ENCODE measurements at places on chromosomes 3 and 15.

- DNase-seq = peak; percentile 62
Measured at GRCh38 chr15:60590935-60591495, 112.1 kb upstream of the ICE2 start.

DNA sequence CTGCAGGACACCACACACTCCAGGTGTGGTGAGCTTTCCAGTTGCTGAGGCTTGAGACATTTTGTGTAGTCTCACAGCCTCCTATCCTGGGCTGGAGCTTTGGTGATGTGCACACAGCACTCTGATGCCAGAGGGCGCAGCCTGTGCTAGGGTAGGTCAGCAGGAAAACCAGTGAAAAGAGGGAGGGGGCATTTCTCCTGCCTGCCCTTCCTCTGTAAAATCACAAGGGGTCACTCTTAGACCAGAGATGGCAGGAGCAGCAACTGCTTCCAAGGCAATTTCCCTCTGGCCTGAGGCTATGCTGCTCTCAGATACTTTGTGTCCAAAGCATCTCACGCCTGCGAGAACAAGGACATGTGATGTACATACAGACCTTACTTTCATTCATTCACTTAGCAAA, 16.5 kb upstream of the MUSTN1 start:
- DNase-seq = peak; percentile 64

GRCh38 chr15:37810381-37810780, 124.1 kb upstream of the TMCO5A start:
- DNase-seq = no peak

DNA sequence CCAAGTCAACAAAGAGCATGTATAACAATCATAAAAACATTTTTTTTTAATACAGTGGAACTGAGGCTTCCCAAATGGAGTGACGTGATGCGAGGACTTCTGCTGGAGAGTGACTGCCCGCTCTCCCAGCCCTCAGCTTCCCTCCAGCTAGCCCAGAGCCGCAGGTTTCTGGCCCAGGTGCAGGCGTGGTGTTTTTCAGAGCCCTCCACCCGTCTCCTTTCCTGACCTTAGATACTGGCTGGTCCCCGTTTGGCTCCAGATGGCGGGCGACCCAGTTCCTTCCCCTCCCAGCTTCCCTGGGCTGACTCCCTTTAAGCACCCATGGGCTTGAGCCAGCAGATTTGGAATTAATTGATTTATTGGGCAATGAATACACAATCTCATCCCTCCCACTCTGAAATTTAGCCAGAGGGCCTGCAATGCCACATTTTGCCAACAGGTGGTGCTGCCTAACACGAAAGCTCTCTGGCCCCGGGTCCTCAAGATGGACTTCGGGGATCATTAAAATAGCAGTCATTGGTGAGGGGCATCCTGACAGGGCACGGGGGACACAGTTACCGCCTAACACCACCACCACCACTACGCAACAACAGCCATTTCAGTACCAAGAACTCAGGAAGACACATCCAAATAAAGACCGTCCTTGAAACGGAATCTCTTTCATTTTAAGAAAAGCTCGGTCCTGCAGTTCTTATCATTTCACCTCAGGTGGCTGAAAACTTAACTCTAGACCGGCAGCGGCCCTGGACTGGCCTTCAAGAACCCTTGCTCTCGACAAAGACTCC, 47.5 kb upstream of the MUC4 start:
- peak; percentile 75 for DNase-seq

GRCh38 chr15:58880320-58880719, 53.2 kb downstream of the SLTM start:
- DNase-seq = no peak

DNA sequence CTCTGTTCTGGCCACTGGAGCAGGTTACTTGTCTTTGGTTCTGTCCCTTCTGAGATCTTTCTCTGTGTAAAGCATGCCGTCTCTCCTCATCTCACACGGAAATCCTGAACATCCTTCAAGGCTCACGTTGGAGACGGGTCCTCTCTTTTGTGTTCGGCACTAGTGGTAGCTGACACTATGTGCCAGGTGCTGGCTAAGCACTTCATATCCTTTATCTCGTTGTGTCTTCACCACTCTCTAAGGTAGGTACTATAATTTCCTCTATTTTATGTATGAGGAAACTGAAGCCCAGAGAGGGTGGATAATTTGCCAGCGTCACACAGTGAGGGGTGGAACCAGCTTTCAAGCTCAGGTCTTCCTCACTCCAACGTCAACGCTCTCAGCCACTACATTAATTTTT, 1.2 kb downstream of the IFT122 start:
- no peak for DNase-seq

DNA sequence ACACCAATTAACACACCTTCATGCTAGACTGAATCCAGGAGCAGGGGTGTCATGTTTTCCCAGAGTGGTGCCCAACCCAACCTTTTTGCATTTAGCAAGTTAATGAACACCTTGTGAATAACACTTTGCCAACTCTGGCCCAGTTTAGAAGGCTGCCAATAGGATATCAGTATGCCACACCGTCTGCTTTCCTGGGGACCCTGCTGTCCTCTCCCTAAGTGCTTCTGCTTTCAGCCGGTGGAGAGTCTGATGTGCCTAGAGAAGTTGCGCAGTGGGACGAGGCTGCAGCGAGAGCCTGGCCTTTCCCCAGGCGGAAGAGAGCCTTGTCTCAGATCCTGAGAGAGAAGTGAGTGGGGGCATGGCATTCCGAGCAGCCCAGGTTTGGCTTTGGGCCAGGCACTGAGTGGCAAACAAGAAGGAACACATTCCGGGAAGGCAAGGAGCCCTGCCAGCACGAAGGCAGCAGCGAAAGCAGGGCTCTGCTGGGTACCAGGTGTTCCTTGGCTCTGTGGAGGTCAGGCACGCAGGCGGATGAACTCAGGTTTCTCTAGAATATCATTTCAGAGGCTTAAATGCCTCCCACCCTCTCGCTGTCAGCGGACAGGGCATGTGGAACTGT, 36.9 kb downstream of the SENP8 start:
- peak; percentile 57 for DNase-seq

DNA sequence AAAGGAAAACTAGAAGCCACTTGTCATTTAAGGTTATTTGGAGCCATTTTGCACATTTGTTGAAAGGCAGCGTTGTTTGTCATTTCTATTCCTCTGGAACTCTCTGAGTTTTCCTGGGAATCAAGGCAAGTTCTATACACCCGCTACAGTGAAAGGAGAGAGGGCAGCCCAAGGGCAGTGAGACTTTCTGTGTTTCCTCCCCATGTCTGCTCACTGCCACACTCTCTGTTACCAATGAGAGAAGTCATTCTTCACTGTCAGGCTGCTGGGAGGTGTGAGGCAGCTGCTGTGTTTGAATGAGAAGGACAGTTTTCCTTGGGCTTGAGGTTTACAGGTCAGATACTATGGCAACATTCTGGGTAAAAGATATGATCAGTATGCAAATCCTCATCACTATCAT, 36.0 kb downstream of the ATP13A5 start:
- DNase-seq = no peak

DNA sequence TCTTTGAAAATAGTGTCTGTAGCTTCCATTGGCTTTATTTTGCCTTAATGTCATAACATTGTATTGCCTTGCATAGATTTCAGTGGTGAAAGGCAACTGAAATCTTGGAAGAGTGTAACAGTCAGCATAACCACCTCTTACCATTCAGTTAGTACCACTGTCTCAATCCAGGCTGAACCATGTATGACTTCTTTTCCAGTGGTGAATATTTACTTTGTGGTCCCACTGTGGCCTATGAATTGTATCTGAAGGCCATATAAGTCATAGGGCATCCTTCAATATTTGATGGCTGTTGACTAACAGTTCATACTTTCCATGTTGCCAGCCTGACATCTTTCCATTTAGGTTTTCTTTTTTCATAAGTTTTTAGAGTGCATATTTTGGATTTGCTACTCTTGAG, 38.4 kb downstream of the MED12L start:
- DNase-seq = no peak

- DNase-seq = no peak
Measured at GRCh38 chr3:133443649-133444422, 44.0 kb downstream of the BFSP2 start.

DNA sequence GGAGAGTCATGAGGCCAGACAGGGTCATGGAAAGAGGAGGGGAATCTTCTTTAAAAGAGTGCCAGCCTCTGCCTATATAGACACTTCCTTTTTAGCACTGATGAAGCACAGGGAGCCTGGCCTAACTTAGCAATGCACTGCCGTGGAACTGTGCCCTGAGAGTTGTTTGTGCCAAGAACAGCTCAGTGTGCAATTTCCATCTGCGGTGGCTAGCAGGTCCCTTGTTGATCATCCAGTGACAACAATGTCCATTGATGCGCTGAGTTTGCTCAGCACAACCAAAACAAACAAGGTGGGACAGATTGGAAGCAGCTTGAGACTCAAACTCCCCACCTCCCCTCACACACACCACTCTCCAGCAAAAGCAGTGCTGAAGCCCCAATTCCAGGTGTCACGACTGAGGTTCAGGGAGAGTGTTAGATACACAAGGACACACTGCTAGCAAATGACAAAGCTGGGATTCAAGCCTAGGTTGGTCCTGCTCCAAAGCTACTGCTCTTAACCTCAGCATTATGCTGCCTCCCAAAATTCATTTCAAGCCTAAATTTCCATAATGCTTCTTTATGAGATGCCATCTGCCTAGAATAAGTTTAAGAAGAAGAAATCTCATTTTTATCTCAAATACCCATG, 316.6 kb upstream of the UBE2E2 start:
- peak; percentile 29 for DNase-seq
